ENCODE measurements at places on chromosomes 2 and 18.

GRCh38 chr18:54532222-54532621 lies 58.8 kb upstream of the DYNAP start:
- DNase-seq = no peak

GRCh38 chr2:107006836-107007235 lies 120.9 kb upstream of the ST6GAL2 start:
- DNase-seq = no peak

- no peak for DNase-seq
Observed at GRCh38 chr2:65466551-65466950, 34.2 kb upstream of the SPRED2 start.

GRCh38 chr2:239440511-239440959 lies 39.7 kb upstream of the HDAC4 start:
- DNase-seq = no peak

DNA sequence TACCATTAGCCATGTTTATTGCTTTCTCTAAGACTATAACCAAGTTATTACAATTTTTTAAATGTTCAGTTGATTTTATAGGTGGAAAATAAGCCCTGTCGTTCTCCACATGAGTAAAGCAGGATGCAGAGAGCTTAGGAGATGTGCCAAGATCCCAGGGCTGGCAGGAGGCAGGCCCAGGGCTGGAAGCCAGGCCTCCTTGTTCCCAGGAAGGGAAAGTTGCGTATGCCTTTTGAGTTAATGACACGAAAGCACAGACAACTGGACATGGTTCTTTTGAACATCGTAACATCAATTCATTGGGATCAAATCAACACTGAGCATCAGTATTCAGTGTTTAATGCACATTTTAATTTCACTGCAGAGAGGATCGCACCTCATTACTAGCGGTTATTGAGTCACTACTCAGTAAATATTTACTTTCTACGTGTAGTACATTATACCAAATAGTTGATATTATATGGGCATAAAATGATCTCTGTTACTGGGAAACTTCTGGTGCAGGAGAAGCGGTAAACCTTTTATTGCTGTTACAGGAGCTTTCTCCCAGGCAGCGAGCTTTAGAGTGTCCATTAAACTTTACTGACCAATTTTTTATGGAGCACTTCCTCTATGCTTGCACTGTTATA lies 60.0 kb downstream of the RNF144A start:
- DNase-seq = no peak

GRCh38 chr18:68839701-68840100 lies 41.8 kb downstream of the CCDC102B start:
- no peak for DNase-seq

GRCh38 chr2:229218329-229218921 lies 52.7 kb downstream of the PID1 start:
- DNase-seq = no peak

DNA sequence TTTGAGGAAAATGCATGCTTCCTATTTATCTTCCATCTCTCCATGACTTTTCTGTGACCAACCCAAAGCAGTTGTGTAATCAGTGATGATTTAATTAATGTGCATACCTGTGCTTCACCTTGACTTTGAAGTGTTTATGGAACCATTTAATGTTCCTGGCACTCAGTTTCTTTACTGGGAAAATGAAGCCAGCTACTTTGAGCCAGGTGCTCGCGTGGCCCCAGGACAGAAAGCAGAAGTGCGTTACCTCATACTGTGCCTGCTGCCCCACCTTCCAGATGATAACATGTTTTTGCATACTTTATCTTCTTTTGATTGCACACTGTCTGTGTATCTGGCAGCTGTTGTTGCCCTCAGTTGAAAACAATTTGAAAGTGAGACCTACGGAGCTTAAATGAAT lies 61.3 kb downstream of the PMAIP1 start:
- no peak for DNase-seq

- DNase-seq = no peak
Observed at GRCh38 chr2:1847846-1848598, 103.7 kb upstream of the PXDN start.

- no peak for DNase-seq
Observed at GRCh38 chr2:70570041-70570661, 16.5 kb upstream of the TGFA start.

DNA sequence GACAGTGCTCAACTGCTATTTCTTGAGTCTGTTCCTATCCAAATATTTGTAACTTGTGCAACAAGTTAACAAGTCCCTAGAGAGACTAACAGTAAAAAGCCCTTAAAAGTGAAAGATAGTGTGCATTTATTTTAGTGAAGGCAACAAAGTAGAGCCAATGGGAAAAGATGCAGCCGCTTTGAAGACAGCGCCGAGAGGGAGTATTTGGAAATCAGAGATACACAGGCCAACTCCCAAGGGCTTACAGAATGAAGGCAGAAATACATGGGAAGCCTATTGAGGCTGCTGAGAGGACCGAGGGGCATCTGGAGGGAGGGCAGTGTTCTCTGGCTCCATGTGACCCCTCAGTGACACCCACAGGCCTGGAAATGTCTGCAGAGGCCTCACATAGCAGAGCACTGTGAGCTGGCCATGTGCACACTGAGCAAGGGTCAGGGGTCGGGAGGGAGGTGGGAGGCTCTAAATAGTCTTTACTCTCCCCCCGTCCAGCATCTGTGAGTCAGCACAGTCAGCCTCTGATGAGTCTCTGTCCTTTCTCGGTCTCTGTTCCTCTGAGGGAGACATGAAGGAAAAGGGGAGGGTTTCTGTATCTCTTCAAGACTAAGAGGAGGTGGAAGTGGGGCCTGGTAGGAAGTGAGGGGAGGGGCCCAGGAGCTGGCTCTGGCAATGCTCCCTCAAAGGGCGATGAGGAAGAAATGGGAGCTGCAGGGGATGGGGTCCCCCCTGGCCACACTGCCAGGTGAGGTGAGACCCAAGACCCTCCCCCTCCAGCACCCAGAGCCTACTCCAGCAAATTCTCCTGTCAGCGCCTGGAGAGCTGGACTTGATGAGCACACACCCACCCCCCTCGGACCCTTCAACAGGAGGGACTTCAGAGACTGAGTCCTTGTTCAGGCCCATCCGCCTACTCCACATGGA lies 133.6 kb downstream of the SP3 start:
- DNase-seq = no peak

GRCh38 chr2:182240862-182241371 lies 185.9 kb downstream of the PDE1A start:
- DNase-seq = peak; percentile 76

DNA sequence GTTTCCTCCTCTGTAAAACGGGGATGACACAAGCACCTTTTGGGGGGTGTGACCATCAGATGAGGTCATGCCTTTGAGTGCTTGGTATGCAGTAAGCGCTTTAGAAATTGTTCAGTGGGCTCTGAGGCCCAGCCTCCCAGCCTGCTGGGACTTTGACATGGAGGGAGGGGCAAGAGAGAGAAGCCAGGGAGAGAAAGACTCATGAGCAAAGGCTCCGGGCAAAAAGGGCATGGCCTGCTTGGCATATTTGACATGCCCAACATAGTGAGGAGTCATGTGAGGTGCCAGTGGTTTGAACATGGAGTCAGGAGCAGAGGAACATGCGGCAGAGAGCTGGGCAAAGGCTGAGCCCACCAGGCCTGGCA lies 14.0 kb downstream of the TNS1 start:
- no peak for DNase-seq

DNA sequence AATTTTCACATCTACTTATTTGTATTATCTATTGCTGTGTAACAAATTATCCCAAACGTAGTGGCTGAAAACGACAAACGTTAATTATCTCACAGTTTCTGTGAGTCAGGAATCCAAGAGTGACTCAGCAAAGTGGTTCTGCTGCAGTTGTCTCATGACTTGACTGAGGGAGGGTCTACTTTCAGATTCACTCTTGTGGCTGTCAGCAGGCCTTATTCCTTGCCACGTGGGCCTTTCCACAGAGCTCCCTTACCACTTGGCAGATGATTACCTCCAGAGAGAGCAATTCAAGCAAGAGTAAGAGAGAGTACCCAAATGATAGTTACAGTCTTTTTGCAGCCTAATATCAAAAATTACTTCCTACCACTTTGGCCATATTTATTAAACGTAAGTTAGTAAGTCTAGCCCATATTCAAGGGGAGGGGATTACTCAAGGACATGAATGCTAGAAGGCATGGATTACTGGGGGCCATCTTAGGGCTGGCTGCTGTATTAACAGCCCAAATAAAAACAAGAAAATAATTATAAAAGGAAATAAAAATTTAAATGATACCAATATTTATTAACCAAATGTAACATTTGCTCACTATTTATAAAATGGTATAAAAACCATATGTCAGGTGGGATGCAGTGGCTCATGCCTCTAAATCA lies 48.7 kb upstream of the NBEAL1 start:
- peak; percentile 81 for DNase-seq

DNA sequence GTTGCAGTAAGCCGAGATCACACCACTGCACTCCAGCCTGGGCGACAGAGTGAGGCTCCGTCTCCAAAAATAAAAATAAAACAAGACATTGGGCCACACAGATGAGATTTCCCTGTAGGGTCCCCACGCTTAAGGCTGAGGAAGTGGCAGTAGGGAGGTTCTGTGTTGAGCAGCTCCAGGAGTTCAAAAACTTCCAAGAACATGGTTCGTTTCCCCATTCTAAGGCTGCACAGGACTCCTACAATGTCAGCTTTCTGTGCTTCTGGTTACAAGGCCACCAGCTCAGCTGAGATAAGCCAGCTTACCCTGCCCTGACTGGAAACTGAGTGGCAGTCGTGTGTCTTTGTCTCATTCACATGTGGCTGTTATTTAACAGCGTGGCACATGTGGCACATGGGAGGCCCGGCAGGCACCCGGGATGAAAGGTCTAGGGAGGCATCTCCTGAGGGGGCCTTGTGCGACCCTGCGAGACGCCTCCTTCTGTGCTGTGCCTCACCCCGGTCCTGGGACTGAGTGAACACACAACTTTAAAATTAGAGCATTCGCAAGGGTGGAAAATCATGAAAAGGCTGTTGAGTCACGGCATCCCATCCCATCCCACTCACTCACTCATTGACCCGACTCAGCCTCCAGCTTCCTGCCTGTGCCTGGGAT lies 7.7 kb downstream of the ITGB1BP1 start:
- no peak for DNase-seq

GRCh38 chr2:166179201-166179600 lies 51.4 kb upstream of the SCN1A start:
- DNase-seq = no peak

DNA sequence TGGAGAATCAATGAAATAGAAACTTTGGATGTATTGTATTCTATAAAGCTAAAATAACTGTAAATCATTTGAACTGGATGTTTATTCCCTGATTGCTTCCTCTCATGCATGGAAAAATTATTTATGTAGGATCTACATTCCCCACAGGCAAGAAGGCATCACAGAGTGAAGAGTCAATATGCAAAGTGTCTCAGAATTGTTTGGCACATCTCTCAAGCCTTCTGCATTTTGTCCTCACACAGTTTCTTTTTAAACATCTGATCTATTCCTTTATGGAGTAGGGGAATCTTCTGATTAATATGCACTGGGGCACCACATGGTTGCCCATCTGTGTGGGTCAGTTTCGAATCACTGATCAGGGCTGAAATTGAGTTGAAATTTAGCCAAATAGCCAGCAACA lies 465.4 kb downstream of the ZNF804A start:
- DNase-seq = no peak

DNA sequence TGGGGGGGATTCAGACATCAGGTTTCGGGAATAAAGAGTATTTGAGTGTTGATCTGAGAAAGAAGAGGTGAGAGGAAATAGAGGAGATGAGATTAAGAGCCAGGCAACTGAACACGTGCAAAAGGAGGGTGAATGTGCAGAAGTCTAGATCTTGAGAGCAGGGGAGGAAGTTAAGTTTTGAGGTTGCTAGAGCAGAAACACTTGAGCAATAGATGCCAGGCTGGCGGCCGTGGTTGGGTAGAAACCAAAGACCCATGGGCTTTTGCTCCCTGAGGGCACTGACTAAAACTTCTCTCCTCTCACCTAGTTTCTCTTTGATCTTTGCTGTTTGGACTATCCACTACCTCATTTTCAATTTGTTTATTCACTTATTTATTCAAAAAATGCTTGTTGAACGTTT lies 116.0 kb downstream of the CDC42EP3 start:
- peak; percentile 86 for DNase-seq

GRCh38 chr2:102523651-102524050 lies 50.6 kb downstream of the SLC9A4 start:
- DNase-seq = no peak

- no peak for DNase-seq
Observed at GRCh38 chr2:236823963-236824362, 254.3 kb downstream of the ACKR3 start.

DNA sequence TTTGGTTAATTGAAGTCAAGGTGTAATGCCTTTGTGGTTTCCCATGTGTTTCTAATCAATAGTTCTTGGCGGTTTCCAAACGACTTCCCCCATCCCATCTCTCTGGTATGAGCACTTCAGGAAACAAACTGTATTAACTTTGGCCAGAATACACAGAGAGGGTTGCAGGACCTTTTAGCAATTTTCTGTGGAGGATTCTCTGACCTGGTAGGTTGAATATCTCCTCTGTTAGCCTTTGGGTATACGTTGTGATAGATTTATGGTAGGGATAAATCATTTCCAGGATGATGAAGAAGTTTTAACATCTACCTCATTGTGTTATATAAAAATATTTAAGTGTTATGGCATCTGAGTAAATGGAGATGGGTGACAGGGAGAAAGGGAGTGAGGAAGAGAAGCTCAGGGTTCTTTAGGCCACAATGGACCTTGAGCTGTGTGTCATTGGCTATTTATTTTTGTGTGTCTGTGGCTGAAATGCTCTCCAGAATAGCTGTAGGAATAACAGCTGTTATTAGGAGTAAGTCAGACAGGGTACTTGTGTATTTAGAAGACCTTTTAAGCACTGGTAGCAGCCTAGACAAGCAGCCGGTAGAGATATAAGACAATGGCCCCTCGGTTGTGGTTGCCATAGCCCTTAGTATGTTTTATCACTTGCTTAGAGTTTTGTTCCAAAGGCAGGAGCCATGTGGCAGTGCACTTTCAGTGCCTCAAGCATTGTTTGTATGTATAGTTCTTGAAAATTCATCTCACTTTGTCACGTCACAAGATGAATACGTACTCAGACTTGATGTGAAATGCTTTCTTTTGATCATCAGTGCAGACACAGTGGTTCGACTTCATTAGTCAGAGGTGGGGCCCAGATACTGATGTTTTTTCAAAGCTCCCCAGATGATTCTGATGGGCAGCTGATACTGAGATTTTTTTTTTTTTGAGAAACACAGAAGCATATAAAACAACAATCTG lies 91.1 kb downstream of the FMNL2 start:
- DNase-seq = no peak

- DNase-seq = no peak
Observed at GRCh38 chr2:177592397-177592796, 199.8 kb downstream of the AGPS start.

Data from common myeloid progenitor, CD34-positive (primary cell).